ENCODE measurements at places on chromosomes 1 and 21.

GRCh38 chr1:46401964-46402626 lies 8.0 kb downstream of the FAAH start:
- DNase-seq, result peak; percentile 50

- no peak for DNase-seq
Measured at GRCh38 chr1:164784960-164785359, 226.0 kb downstream of the PBX1 start.

GRCh38 chr1:25944986-25945385 lies 38.8 kb upstream of the STMN1 start:
- peak; percentile 29 for DNase-seq

DNA sequence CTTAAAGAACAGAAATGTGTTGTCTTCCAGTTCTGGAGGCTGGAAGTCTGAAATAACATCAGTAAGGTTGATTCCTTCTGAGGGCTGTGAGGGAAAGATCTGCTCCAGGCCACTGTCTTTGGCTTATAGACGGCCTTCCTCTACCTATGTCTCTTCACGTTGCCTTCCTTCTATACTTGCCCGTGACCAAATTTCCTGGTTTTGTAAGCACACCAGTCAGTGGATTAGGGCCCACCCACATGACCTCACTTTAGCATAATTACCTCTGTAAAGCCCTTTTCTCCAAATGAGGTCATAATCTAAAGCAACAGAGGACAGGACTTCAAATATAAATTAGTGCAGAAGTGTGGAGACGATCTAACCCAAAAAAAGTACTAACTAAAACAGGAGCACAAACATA lies 231.6 kb downstream of the NRIP1 start:
- DNase-seq, result no peak

DNA sequence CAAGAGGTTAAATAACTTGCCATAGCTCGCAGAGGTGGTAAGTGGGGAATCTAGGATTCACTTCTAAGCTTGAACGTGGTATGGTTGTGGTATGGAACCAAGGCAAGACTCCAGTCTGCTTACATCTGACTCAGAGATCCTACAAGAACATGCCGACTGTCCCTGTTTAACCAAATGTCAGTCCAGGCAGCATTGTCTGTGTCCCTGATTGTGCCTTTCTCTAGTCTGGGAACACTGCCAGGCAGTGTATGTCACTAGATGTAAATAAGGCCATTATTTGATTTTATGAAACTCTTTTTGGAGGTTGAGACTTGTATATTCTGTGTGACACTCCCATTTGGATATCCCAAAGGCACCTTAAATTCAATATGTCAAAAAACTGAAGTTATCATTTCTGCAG lies 96.0 kb downstream of the NOS1AP start:
- no peak for DNase-seq

DNA sequence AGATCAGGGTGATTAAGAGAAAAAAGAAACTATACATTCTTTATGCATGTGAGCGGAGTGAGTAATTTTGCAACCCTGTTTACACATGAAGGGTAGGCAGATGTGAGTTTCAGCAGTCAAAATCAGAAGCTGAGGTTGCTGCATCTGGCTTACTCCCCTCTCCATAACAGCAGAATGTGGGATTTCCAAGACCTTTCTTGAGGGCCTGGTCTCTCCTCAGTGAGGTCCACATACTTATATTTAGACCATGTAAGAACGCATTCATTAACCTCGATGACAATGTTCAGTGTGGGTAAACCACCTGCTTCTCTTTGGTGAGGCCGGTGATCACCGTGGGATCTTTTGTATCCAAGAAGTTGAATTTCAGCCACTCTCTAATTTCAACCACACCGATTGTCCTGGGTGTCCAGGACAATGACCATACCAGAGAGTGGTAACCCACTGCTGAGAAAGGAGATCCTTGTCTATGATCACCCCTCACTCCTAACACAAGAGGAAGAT lies 18.7 kb upstream of the RAP1A start:
- DNase-seq, result no peak

GRCh38 chr1:2874607-2875480 lies 73.4 kb upstream of the TTC34 start:
- no peak for DNase-seq

All from NCI-H510A treated with DMSO at 0.1 percent for 48 hours (cell line).